ENCODE measurements at places on chromosomes 6 and 20. TPM values are rescaled to one million over a fixed set of nuclear protein-coding genes. Genes with fewer than 3 reads are reported as not detected.

Gene PARD6B
- total RNA-seq, result 3.5 TPM

Gene GABRR2
- 0.11 TPM for total RNA-seq

Gene CLVS2
- total RNA-seq, result 0.12 TPM

Gene SNHG17
- total RNA-seq, result 11.5 TPM

Gene SLC13A3
- total RNA-seq, result 3.1 TPM

Gene SSTR4
- total RNA-seq, result not detected

Gene DNPH1
- total RNA-seq, result 63.7 TPM

Gene STMN3
- 43.9 TPM for total RNA-seq

Gene ATRN
- 46.0 TPM for total RNA-seq

Gene GHRH
- not detected for total RNA-seq

Gene CHMP4B
- 39.6 TPM for total RNA-seq

Gene ENPP1
- total RNA-seq, result 31.9 TPM

Gene LHFPL5
- not detected for total RNA-seq

Gene ABRACL
- total RNA-seq, result 31.6 TPM

Gene NRN1
- total RNA-seq, result 0.11 TPM

Gene MCCD1
- not detected for total RNA-seq

Gene TRIM31
- not detected for total RNA-seq

Gene SLCO4A1
- total RNA-seq, result 2.0 TPM

Gene GSTA2
- total RNA-seq, result not detected

Gene TULP4
- total RNA-seq, result 133 TPM

Gene C4A
- total RNA-seq, result 2.3 TPM

Gene NHLRC1
- total RNA-seq, result 2.7 TPM

Gene CPXM1
- 3.5 TPM for total RNA-seq

Gene BIRC7
- total RNA-seq, result not detected

Gene ZNF391
- total RNA-seq, result 1.7 TPM

Gene GGTLC1
- not detected for total RNA-seq

Gene MUC21
- total RNA-seq, result not detected

Gene SPATS1
- total RNA-seq, result not detected

Gene TMC2
- not detected for total RNA-seq

Gene SLC22A1
- 0.77 TPM for total RNA-seq

Gene HS3ST5
- total RNA-seq, result 2.0 TPM

Gene NOX3
- total RNA-seq, result not detected

Gene MAS1
- not detected for total RNA-seq

Gene DPPA5
- total RNA-seq, result not detected

Gene COL21A1
- total RNA-seq, result 6.2 TPM

Gene TMEM244
- total RNA-seq, result 0.66 TPM

All from uterine smooth muscle cell (primary cell).